ENCODE measurements at places on chromosomes 4 and X.

GRCh38 chr4:147809211-147809610 is 77.3 kb downstream of the ARHGAP10 start:
- DNase-seq: no peak

GRCh38 chr4:56674984-56675383 is 6.1 kb downstream of the HOPX start:
- no peak for DNase-seq

GRCh38 chr4:106503116-106504050 is 134.8 kb upstream of the GIMD1 start:
- DNase-seq: peak; percentile 32

DNA sequence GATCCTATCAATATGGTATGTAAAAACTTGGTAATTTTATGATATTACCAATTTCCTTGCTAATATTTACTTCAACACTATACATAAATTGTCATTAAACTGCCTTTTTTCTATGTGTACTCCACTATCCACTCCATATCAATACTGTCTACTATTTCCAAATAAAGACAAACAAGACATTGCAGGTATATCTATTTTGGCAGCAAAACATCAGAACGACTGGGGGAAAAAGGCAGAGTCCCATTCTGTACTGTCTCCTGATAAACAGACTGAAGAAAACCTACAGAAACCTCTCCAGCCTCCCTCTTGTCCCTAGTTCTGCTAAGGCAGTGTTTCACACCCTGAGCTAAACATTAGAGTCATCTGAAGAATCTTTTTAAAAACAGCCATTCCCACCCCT is 96.6 kb downstream of the ATRX start:
- DNase-seq: no peak

GRCh38 chr4:156765277-156765676 is 206.3 kb downstream of the PDGFC start:
- no peak for DNase-seq

- no peak for DNase-seq
Measured at GRCh38 chr4:109065006-109065405, 237.5 kb downstream of the COL25A1 start.

DNA sequence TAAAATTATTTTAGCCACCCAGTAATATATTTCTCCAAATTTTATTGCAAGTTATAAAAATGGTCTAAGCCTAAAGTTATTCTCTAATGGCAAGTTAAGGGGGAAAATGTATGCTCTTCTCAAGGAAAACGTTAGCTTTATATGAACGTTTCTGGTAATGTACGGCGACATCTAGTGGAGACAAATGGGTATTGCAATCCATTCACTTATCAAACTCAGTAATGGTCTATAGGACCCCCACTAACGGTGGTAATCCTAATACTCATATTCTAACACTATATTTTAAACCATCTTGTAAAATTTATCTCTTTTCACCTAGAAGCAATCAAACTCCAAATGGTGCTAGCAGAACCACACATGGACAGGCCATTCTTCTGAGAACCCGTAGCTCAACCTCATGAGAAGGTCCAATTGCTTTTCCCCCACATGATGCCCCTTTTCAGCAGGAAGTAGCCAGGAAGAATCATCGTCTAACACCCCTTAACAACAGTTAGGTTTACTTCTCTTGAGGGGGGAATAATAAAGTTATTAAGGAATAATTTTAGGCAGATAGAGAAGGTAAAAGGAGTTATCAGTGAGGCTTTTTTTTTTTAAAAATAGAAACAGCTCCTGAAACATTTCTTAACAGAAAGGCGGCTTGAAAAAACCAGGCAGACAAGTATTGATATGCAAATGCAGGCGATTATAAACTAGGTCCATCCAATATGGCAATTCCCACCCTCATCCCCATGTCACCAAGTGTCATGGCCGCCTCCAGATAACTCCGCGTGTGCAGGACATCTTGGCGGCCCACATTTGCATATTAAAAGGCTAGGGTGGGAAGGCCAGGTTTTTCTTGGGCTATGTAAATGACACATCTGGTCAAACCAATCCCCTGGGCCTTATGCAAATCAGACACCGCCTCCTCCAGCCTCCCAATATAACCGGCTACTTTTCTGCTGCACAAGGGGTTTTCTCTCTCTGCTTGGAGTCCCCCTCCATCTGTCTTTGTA is 35.0 kb downstream of the NUDT11 start:
- DNase-seq: no peak

- DNase-seq: no peak
Measured at GRCh38 chr4:97525236-97525635, 618.0 kb downstream of the STPG2 start.

- no peak for DNase-seq
Measured at GRCh38 chr4:78772526-78773091, 3.5 kb upstream of the BMP2K start.

- no peak for DNase-seq
Measured at GRCh38 chr4:108155373-108155772, 13.4 kb downstream of the LEF1 start.

- DNase-seq: peak; percentile 89
Measured at GRCh38 chr4:156946516-156947424, 24.8 kb downstream of the PDGFC start.

GRCh38 chrX:10598540-10598939 is 21.8 kb downstream of the MID1 start:
- DNase-seq: no peak

DNA sequence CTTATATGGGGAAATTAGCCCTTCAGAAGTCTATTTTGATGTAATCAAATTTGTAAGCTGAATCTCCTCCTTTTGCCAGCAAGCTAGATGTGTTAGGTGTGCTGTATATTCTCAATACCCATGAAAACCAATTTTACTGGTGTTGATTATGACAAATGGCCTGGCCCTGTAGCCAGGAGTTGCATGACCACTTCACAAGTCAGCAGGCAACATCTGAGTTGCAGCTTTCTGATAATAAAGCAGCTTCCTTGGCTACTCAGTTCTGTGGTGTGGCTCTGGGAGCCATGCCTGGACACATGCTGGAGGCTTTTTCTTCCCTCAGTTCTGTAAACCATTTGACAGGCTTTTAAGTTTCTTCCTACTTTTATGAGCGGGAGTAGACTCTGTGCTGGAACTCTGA is 154.1 kb upstream of the CXCL13 start:
- DNase-seq: no peak

DNA sequence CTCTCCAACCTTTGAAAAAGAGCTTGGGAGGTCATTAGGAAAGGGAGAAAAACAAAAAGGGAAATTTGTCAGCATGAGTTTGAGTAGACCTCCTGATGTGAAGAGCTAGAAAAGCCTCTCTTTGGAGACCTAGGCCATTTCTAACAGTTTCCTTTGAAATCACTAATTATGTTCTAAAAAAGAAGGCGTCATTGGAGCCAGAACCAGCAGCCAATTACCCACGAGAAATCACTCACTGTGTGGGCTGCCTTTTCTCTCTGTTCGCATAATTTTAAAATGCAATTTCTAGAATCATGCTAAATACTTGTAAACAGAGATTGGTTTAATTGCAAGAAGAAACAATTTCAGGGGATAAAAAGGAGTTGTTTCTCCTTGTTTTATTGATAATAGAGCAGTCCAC is 246.3 kb upstream of the GATB start:
- no peak for DNase-seq
